ENCODE measurements at places on chromosomes 13 and 19.

- no peak for DNase-seq
These were observed 100.2 kb upstream of the SIAH3 start for GRCh38 chr13:45951724-45952123.

DNA sequence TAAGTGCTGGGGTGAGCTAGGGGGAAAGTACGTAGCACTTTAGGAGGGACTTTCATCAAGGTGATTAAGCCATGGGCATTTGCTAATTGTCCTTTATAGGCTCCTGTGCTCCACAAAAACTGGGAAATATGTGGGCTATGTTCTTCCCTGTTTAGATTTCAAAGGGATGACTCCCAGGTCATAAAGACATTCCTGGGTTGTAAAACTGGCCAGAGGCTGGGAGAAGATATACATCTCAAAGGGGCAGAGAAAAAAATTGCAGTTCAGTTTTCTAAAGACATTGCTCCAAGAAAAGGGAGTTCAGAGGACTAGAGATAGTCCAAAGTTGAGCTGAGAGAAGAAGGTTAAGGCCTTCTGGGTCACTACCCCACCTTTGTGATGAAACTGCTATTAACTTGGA is 204.8 kb downstream of the MYO16 start:
- no peak for DNase-seq

DNA sequence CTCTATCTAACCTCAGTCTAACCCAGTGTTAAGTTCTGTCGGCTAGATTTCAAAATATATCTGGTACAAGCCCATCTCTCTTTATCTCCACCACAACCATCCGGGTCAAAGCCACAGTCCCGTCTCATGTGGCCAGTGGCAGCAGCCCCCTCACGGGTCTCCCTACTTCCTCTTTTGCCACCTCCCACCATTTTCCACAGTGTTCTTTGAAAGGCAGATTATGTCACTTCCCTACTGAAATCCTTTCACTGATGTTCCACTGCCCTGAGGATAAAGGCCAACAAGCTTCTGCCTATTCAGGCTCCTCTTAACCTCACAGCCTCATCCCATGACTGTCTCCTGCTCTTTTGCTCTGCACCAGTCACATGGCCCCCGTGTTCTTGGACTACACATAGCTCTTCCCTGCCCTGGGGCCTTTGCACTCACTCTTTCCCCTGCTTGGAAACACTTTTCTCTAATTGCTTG is 117.2 kb downstream of the UBL3 start:
- no peak for DNase-seq

GRCh38 chr13:48291730-48292129 is 11.8 kb upstream of the RB1 start:
- DNase-seq: no peak

DNA sequence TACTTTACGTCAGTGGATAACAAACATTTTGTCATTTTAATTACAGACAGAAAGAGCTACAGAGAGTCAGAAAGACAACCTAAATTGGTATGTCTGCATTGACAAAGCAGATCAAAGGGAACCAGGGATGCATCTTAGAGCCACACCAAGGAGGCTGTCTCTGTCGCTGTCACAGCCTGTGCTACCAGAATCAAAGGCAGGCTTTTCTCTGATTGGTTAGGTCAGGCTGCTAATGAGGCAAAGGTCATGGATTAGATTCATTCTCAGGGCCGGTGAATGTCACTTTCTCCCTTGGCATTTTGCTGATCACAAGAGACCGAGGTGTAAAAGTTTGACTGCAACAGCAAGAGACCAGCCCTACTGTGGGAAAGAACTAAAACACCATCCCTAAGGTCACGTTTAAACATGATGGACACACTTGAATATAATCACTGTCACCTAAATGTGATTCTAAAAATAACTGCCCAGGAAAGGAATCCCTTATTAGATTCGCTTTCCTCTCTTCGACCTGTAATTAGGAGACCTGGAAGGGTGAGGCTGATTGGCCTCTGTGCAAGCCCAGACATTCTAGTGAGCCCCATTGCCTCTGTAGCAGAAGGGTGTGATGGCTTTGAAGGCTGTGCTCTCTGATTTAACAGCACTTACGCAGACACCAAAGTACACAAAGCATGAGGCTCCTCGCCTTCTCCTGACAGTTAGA is 314.4 kb upstream of the NBEA start:
- DNase-seq: no peak

DNA sequence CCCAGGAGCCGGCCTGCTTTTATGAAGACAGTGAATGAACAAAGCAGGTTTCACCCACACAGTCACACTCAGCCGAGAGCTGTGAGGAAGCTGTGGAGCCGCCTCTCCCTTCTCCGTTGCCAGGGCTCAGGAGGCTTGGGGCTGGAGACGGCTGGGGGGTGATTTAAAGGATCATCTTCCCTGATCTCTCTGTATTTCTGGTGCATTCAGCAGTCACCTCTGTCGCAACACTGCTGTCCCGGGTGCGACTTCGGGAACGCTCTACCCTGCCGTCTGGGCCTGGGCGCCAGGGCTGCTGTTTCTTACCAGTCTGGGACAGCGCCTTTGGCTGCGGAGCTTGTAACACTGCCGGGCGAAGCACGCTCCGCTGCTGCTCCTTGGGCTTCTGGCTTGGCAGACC is 18.1 kb downstream of the CAPS start:
- no peak for DNase-seq

GRCh38 chr13:71634182-71634581 is 232.8 kb downstream of the DACH1 start:
- no peak for DNase-seq

DNA sequence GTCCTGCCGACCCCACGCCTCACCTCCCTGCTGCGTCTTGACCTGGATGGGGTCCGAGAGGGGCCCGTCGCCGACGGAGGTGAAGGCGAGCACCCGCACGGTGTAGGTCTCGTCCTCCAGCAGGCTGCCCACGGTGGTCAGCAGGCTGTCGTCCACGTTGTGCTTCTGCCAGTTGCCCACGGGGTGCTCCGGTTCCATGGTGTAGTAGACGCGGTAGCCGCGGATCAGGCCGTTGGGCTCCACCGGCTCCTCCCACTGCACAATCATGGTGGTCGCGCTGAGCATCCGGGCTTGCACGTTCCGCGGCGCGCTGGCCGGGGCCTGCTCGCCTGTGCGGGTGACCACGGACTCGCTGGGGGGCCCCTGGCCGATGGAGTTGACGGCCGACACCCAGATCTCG is 96.7 kb downstream of the PTPRS start:
- DNase-seq: no peak

- no peak for DNase-seq
These were observed 21.9 kb downstream of the AP3D1 start for GRCh38 chr19:2129486-2129885.

DNA sequence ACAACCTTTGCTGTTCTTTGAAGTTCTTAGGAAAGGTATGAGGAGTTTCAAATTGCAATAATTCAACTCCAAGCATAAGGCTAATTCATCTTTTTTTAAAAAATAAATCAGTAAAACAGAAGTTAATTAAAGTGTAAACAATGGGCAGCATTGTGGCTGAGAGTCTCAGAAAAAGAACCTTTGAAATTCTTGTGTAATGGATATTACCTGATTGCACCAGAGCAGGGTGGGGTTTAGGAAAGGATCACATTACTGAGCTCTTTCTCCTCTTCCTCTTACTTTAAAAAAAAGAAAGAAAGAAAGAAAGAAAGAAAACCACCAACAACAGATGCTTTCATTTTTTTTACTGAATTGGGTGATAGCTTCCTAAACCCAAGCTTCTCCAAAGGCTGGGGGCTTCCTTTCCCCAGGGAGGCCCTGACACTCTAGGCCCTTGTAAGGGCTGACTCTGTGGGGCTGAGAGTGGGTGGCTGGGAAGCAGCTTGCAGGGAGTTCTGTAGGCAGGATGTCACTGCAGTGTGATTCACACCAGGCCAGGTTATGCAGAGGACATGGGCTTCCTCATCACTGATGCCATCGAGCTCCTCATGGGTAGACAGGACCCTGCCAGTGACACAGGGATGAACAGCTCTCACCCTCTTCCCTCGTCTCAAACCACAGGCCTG is 564.5 kb downstream of the FGF9 start:
- DNase-seq: no peak

GRCh38 chr19:28021259-28022185 is 1191.4 kb downstream of the UQCRFS1 start:
- no peak for DNase-seq

DNA sequence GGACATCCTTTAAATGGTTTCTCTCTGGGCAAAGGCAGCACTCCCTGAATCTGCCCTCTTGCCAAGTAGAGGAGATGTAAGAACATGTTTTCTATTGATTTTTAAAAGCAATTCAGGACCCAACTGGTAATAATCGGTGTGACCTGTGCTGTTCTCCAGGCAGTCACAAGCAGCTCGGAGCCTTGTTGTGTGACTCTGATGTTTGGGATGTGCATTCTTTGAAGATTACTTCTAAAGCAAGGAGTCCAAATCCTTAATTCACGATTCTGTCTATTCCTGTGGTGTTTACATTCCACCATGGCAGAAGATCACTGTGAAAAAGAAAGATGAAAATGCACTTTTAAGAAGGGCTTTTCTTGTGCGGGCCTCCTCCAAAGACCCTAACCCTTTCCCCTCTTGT is 122.3 kb upstream of the ZNF536 start:
- DNase-seq: no peak

GRCh38 chr19:34828156-34828555 is 55.1 kb upstream of the ZNF599 start:
- no peak for DNase-seq
